ENCODE measurements at places on chromosomes 6 and 20.

DNA sequence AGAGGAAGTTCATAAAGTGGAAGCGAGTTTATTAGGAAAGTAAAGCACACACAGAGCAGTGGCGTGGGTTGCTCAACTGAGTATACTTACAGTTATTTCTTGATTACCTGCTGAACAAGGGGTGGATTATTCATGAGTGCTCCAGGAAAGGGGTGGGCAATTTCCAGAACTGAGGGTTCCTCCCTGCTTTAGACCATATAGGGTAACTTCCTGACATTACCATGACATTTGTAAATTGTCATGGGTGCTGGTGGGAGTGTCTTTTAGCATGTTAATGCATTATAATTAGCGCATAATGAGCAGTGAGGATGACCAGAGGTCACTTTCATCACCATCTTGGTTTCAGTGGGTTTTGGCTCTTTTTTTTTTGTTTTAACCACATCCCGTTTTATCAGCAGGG, 29.8 kb downstream of the PDYN start:
- no peak for DNase-seq

DNA sequence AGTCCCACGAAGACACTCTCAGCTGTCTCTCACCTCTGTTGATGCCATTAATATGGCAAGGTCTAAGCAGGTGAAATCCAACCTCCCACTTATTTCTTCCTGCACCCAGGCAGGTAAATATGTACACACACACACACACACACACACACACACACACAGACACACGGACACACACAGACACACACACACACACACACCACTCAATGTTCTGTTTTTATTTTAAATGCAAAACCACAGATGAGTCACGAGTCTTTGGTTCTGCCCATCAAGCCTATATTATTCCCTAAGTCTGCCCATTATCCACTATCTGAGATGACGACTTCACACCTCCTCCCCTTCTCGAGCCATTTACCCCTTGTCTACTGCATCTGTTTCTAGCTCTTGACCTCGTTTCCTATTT, 344.7 kb downstream of the CDH26 start:
- no peak for DNase-seq

- DNase-seq = no peak
Measured at GRCh38 chr20:60903325-60903971, 348.6 kb upstream of the CDH4 start.

DNA sequence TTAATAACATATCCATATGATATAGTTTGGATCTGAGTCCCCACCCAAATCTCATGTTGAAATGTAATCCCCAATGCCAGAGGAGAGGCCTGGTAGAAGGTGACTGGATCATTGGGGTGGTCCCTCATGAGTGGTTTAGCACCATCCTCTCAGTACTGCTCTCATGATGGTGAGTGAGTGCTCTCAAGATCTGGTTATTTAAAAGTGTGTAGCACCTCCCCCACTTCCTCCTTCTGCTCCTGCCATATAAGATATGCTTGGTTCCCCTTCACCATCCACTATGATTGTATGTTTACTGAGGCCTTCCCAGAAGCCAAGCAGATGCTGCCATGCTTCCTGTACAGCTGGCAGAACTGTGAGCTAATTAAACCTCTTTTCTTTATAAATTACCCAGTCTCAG, 22.9 kb downstream of the IRF4 start:
- DNase-seq = no peak

GRCh38 chr6:13851330-13851729, 37.0 kb upstream of the MCUR1 start:
- no peak for DNase-seq

DNA sequence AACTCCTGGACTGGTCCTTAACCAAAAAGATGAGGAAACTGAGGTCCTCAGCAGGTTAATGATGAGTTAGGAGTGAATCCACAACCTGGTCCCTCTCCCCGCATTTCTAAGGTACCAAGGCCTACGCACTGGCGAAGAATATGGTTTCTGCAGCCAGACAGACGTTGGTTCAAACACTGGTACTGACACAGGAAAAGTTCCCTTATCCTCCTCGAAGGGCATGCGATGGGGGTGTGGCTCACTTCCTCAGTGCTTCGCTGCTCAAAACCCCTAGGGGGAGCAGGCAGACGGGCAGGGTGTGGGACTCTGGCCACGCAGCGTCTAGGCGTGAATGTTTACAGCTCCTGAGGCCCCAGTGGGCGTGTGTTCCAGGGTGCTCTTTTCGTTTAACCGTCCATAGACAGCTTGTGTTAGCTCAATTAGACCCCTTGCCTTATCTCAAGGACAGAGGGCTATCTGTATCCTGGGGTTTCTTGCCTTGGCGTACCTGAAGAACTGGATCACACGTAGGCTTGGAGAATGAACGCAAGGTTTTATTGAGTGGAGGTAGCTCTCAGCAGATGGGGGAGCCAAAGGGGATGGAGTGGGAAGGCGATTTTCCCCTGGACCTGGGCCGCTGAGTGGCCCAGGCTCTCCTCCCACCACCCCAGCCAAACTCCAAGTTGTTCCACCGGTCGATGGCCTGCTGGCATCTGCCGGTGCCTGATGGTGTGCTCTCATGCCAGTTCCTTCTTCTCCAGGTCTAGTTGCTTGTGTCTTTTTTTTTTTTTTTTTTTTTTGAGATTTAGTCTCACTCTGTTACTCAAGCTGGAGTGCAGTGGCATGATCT, 31.8 kb upstream of the PTPN1 start:
- DNase-seq = peak; percentile 55

DNA sequence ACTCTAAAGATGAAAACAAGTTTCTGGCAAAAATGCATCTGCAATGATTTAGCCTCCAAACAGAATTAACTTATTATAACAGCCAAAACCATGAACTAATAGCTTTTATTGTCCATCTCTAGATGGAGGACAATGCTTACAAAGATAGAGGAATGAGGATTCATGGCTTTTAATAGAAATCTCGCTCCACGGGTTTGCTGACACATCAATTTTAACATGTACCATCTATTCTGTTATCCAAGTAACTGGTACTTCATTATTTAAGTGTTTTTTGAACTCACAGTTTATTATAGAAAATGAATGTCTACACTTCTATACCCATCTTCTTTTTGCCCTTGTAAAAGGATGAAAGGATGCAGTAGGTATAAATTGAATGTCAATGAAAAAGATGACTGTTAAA, 10.8 kb downstream of the TMX4 start:
- no peak for DNase-seq

- DNase-seq = no peak
Measured at GRCh38 chr6:41580690-41581089, 34.5 kb downstream of the FOXP4 start.

- DNase-seq = no peak
Measured at GRCh38 chr6:22294301-22294700, 2.5 kb downstream of the PRL start.

DNA sequence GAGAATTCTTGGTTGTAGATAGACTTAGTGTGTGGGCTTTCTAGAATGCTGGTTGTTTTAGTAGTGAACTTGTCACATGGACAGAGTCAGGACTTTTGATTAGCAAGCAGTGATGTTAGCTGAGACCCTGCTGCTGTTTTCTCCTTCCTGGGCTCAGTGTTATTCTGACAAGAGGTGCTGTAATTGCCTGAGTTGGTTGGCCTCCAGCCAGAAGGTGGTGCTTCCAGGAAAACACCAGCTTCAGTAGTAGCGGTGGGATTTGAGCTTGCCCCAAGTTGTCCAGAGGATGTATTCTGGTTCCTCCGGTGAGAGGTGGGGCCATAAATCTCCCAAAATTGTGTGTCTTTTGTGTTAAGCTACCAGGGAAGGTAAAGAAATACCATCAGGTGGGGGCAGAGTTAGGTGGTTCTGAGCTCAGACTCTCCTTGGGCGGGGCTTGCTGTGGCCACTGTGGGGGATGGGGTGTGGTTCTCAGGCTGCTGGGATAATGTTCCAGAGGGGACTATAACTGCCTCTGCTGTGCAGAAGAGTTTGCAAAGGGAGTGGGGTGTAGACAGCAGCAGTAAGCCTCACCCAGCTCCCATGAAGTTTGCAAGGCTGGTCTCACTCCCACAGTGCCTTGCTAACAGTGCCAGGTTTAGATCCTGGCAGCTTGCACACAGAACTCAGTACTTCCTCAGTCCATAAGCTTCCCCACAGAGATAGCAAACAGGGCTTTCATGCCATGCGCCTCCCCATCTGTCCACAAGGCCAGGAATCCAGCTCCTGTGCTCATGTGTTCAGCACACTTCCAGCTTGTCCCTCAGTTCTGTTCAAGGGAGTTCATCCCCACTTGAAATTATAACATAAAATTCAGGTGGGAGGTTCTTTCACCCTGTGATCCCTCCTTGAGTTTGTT, 278.4 kb upstream of the PTCHD4 start:
- DNase-seq = no peak

- DNase-seq = no peak
Measured at GRCh38 chr6:109056661-109057060, 38.0 kb downstream of the SESN1 start.

- no peak for DNase-seq
Measured at GRCh38 chr6:88441346-88441745, 275.2 kb upstream of the CNR1 start.

DNA sequence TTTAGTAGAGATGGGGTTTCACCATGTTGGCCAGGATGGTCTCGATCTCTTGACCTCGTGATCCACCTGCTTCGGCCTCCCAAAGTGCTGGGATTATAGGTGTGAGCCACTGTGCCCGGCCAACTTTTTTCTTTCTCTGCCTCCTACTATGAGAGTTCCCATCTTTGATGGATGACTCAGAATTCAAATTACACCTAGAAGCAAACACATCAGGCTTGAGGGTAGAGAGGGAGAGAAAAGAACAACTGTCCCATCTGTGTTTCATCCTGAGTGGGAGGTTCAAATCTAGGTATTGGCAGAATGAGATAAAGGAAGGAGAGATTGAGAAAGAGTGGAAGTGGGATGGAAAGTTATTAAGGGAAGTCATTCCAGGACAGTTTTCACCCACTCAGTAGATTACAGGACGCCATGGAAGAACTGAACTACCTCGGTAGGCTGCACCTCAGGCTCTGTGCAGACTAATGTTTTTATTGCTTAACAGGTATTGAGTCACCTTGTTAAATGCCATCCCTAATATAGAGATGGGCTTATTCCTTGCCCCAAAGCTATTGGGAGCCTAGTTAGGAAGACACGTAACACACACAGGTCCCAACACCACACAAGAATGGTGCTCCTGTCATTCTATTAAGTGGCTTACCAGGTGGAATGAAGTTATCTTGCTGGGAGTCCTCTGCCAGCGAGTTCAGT, 275.7 kb downstream of the SOX4 start:
- no peak for DNase-seq

GRCh38 chr6:133205304-133205703, 35.9 kb upstream of the EYA4 start:
- DNase-seq = no peak

DNA sequence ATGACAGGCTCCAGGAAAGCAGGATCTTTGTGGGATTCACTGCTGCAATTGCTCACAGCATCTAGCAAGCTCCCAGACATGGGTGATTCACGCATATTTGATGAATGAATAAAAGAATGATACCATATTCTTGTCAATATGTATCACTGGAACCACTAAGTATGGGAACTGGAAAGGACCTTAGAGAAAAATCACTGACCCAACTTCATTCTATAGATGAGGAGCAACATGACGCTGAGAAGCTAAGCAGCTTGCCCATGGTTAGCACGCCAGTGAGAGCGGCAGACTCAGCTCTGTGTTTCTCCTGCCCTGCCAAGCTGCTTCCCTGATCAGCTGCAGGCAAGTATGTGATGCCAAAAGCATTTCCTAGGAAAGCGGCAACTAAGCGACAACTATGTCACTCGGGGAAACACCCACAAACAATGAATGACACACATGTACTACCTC, 66.8 kb downstream of the PPP1R3G start:
- no peak for DNase-seq

DNA sequence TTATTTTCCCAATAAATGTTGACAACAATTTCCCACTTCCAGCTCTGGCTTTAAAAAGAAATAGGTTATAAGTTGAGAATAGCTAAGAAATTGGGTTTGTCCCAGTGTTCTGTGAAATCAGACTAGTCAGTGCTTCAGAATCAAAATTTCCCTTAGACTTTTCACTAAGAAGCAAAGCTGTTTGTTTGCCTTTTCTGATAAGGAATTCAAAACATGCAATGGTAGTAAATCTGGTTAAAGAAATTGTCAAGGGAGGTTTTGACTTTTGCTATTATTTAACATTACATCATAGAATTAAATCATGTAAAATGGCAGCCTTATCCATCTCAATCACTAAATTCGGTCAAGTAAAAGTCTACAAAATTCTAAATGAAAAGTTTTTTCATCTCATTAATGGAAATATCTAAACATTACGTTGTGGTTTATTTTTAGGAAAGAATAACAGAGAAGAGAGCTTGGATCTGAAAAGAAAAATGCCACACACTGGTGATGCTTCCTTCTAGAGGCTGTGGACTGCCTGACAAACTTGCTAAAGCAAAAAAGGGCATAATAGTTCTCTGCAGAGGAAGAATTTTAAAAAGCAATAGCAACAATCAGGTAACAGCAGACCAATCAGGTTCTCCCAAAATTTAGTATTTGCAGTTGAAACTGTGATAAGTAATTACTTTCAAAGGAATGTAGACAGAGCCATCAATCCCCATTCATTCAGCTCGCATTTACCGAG, 36.4 kb downstream of the PLAGL1 start:
- no peak for DNase-seq

DNA sequence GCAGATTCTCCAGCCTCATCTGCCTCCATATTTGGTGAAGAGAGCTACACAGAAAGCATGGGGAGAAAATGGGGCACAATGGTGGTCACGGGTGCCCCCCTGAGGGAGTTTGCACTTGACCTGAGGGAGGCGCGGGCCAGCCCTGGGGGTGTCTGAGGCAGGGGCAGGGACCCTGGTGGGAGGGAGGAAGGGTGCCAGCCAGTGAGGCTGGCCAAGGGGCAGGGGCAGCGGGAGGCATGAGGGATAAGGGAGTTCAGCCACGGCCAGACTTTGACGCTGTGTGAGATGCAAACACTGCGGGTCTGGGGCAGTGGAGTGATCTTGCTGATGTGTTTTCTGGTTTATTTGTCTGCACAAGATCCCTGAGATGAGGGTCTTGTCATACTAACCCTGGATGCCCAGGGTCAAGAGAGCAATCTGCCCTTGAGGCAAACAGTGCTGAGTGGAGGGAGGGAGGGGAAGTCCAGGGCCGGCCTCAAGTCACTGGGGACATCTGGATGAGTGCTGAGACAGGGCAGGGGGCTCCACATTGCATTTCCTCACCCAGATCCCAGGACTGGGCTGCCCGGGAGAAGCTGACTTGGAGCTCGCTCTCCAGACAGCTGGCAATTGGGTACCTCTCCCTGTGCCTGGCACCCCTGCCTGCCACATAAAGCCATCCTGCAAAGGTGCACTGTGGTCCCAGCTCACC, 8.8 kb upstream of the PCMTD2 start:
- no peak for DNase-seq

DNA sequence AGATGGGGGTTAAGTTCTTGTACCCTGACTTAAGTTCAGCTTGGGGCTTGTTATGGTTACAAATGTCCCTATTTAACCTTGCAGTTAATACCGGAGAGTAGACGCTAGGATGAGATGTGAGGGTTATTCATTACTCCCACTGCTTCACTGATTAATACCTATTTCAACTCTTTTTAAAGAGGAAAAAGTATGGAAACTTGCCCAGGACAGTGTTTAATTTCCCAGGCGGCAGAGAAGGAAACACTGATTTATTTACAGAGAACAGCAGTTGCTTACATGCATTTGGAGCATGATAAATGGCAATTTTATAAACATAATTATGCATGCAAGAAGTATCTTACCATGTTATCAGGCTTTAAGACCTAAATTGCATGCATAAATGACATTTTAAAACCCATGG, 137.7 kb downstream of the RCAN2 start:
- DNase-seq = no peak

Measured in SJSA1 (cell line).